ENCODE measurements at places on chromosomes 11 and 22.
A peak's percentile ranks its signal among the peaks of the same experiment; 100 is the strongest.

DNA sequence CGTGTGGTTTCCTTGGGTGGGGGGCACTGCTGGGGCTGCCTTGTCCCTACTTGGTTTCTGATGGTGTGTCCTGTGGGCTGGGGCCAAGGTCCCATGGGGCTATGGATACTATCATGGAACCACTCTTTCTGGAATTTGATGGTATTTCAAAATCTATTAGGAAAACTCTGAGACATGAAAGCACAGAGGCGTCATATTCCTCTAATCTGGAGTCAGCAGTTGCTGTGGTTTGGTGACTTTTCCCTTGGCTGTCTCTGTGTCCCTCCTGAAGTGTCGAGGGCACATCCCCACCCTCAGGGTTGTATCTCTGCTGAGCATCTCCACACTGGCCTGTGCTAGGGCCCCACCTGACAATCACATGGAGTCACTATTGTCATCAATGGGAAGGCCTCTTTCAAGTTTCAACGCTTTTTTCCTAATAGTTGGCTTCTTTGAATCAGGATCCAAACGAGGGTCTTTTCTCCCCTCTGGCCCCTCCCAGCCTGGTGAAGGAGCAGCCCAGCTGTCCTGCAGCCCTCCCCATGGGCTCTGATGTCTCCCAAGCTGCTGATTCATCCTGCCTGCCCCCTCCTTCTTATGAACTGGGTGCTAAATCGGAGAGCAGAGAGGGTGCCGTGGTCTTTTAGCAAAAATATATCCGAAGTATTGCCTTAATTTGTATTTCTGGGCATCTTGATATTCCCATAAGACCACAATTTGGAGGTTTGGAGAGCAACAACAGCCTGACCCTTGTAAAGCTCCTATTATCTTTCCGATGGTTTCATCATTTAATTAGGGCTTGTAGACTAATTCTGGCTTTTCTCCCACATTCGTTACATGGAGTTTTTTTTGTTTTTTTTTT lies 38.5 kb downstream of the MED15 start:
- DNase-seq = no peak

- DNase-seq = no peak
Observed at GRCh38 chr11:100761841-100762240, 74.8 kb downstream of the ARHGAP42 start.

GRCh38 chr11:92376680-92377079 lies 152.1 kb downstream of the FAT3 start:
- no peak for DNase-seq

GRCh38 chr22:41411021-41411851 lies 29.5 kb downstream of the TEF start:
- no peak for DNase-seq

DNA sequence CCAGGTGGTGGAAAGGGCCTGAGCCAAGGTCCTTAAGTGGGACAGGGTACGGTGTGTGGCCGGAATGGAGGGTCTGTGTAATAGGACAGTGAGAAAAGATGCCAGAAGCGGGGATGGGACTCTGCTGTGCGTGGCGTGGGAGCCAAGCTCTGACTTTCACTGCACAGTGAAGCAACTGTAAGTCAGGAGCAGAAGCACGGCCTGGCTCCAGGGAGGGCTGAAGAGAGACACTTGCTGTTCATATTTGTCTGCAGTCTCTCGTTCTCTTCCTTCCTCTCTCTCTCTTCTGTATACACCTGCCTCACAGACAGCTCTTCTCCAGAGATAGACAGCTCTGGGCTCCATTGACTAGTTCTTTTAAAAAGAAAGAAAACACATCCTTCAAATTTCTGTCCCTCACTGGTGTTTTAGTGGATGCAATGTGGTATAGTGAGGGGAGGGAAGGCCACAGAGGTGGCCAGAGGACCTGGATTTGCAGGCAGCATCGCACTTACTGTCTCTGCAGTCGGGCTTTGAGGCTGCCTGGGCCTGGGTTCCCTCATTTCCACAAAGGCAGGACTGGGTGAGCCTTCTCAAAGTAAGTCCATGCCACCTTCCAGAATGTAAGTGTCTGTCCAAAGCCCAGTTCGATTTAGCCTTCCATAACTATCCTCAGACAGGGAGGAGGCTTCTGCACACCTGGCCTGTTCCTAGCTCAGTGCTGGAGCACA lies 2.1 kb downstream of the IL17RA start:
- no peak for DNase-seq

GRCh38 chr11:35787626-35788025 lies 125.1 kb downstream of the TRIM44 start:
- no peak for DNase-seq

- peak; percentile 91 for DNase-seq
Observed at GRCh38 chr11:123473941-123474677, 44.0 kb downstream of the GRAMD1B start.

GRCh38 chr11:47272706-47273105 lies 2.8 kb downstream of the MADD start:
- DNase-seq = no peak

All from AG09309 (cell line).